ENCODE measurements at places on chromosomes 4 and X.

- no peak for DNase-seq
Measured at GRCh38 chrX:35809781-35810180, 11.6 kb downstream of the MAGEB16 start.

- DNase-seq = no peak
Measured at GRCh38 chr4:80011636-80012236, 61.3 kb downstream of the ANTXR2 start.

DNA sequence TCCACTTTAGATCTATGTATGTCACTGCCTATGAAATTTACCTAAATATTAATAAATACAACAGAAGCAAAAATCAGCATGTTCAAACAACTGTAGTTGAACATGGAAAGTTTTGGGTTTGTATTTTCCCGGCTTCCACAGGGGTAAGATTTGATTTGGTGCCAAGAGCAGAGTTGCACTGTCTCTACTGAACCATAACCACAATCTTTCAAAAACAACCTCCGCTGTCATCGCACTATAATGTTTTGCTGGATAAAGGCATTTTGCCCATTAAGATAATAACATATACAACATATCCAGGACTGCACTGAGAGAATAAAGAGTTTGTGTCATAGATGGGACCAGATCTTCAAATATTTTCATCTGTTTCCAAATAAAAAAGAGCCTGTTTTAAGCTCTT lies 94.9 kb downstream of the TENM3 start:
- no peak for DNase-seq

DNA sequence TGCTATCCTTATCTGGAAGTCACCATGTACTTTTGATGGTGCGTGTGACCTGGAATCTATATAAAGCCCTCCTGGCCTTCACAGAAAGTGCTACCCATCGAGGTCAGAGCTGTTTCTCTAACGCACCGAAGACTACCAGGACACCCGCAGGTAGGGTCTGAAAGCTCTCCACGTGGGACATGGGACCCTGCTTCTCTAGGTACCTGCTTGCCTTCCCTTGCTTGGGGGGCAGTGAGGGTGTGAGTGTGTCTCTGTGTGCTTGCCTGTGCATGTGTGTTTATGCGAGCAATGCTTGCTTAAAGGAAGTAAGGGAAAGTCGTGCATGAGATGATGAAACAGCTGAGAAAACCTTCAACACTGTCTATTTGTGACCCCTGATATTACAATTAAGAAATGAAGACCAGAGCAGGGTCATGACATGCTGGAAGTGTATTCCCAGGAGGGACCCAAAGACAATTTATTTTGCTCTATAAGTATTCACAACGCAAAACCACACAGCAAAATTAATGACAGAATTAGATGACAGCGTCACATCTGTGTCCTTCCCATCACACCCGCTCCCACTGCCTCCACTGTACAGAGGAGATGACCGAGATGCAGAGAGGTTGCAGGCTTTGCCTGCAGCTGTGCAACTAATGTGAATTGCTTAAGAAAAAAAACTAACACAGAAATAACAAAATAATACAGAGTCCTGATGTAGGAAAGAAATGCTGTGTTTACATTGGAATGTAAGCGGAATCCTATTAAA lies 76.4 kb upstream of the HELT start:
- DNase-seq = no peak

- no peak for DNase-seq
Measured at GRCh38 chr4:27094783-27095182, 234.1 kb downstream of the STIM2 start.

DNA sequence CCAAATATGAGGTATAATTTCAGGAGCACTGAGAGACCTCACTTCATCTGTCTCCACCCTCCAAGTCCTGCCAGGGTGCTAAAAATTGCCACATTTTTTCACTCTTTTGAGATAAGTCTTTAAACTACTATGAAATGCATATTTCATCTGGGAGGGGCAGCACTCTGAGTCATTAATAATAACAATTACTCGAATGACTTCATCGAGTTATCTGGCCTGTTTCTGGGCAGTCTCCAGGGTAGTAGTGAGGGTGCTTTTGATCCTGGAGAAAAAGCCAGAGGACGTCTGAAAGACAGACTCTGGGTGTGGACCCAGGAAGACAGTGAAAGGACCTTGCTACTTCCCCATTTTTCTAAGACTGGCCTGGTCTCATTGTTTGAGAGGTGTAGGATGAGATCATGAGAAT lies 42.3 kb upstream of the SRD5A3 start:
- no peak for DNase-seq

DNA sequence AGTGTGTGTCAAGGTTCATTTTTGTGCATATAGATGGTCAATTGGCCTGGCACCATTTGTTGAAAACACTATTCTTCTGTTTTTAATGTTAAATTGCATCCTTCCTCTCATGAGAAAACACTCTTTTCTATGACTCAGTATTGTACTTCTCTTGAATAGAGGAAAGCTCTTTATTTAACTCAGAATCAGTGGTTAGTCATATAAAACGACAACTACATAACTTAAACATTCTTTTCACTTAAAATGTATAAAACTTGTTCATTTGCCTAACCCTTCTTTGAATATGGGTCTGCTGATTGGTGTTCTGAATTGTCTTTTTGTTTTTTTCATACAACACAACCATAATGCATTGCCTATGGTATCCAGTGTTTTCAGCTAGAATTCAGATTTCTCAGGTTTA lies 17.2 kb upstream of the MRPL1 start:
- DNase-seq = no peak

DNA sequence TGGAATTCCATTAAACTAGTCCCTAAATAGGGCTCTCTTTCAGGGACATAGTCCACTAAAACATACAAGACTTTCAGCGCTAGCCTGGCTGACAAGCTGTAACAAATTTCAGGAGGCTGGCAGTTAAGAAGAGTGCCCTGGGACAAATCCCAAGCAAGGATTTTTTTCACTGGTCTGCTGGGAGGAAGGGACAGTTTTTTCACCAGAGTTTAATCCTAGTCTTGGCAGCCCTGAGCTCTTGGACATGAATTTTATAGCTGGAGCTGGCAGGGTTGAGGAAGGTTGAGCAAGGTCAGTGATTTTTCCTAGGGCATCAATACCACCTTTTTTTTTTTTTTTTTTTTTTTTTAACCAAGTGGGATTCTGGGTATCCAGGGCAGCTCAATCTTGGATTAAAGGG lies 184.4 kb downstream of the SH2D1A start:
- no peak for DNase-seq

DNA sequence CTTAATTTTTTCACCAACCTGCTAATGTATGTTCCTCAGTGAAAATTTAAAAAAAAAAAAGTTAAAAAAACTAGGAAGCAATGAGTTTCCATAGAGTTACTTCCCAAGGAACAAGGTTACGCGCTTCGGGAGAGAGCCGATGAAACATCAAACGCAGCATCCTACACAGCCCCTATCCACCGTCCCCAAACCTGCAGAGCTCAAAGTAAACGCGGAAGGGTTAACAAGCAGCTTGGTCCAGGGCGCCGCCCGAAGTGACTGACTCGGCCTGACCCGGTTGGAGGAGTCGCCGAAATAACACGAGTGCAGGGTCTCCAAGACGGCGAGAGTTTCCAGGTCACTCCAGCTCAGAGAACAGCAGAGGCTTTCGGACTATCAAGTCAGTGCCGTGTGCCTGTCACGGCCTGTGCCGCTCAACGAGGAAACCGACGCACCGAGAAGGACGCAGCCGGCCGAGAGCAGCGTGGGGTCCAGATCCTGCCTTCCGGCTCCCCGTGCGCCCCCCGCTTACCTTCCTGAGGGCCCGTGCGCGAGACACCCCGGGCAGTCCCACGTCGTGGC lies 512 bp downstream of the NOP14 start:
- DNase-seq = no peak

DNA sequence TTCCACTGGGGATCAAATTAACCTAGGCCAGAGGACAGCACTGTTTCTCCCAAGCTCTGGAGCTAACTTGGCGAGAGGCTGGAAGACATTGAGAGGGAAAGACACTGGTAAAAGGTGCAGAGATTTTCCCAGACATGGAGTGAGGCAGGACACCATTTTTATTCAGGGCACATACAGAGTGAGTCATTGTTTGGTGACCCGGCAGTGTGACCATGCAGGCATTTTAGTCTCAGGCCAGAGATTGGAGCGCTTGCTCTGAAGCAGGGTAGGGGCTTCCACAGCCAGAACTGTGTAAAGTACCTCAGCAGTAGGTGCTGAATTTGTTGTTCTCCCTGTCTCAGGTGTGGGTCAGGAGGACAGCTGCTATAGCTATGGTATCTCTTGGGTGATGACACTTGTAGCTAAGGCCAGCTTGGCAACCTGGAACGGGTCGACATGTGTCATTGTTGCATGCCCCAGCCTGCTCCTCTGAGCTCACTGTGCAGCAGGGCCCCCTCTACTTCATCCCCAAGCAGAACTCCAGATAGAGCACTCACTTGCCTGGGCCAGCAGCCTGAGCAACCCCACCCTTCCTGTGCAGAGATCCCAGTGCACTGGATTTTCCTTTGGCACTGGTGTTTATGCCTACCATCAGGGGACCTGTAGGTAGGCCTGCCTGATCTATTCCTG lies 79.8 kb upstream of the ATP8A1 start:
- no peak for DNase-seq

- no peak for DNase-seq
Measured at GRCh38 chr4:80361329-80361900, 25.9 kb downstream of the CFAP299 start.

DNA sequence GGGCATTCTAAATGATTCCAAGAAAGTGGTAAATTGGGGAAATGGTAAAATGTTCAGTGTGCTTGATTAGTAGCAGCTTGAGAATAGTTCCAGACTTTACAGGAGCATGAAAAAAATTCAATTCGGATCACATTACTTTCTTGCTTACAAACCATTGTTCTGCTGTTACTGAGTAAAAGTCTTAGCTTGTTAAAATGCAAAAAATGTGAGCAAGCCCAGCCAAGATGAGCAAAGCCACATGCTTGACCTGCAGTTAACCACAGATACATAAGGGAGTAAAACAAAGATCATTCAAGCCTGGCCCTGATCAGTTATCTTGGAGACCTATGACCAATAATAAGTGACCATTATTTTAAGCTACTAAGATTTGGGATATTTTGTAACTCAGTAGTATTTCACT lies 562.9 kb upstream of the MAGEB2 start:
- no peak for DNase-seq

DNA sequence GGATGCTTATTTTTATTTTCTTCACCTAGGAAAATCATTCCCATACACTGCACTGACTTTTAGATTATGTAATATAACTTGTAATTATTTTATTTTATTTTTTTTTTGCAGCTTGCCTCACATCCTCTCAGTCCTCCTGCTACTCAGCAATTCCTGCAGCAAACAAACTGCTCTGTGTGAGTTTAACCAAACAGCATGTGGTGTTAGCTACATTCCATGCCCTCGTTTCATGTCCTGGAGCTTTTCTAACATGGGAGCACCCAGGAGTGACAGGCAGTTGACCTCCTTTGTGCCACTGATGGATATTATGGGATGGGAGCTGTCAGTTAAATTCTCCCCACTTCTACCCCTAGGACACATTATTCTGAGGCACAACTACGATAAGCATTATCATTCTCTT lies 24.8 kb downstream of the CXCL1 start:
- no peak for DNase-seq

GRCh38 chr4:39255266-39255665 lies 72.9 kb downstream of the WDR19 start:
- no peak for DNase-seq

GRCh38 chrX:39953879-39954278 lies 143.9 kb downstream of the BCOR start:
- peak; percentile 36 for DNase-seq

GRCh38 chrX:150293311-150294013 lies 69.7 kb upstream of the MAMLD1 start:
- DNase-seq = no peak

DNA sequence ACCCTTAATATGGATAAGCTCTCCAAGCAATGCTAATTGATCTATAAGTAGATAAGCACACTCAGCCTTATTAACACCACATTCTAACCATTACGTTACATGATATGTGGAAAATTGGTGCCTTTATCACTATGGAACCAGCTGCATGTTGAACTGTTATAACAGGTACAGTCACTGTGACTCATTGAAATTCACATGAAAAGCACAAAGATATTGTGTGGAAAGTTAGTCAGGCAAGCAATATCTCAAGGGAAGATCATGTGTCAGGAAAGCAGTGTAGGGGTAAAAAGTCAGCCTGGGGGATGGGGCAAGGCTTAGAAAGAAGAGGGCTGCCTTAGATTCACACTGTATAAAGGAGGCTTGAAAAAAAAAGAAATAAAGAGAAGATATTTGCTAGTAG lies 313.7 kb upstream of the SMIM31 start:
- no peak for DNase-seq

DNA sequence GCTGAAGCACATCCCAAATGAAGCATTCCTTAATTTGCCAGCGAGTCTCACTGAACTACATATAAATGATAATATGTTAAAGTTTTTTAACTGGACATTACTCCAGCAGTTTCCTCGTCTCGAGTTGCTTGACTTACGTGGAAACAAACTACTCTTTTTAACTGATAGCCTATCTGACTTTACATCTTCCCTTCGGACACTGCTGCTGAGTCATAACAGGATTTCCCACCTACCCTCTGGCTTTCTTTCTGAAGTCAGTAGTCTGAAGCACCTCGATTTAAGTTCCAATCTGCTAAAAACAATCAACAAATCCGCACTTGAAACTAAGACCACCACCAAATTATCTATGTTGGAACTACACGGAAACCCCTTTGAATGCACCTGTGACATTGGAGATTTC lies 14.6 kb downstream of the TLR8 start:
- DNase-seq = no peak

- no peak for DNase-seq
Measured at GRCh38 chr4:15325987-15326386, 101.8 kb upstream of the C1QTNF7 start.

- no peak for DNase-seq
Measured at GRCh38 chr4:133137571-133137970, 11.5 kb upstream of the PCDH10 start.

DNA sequence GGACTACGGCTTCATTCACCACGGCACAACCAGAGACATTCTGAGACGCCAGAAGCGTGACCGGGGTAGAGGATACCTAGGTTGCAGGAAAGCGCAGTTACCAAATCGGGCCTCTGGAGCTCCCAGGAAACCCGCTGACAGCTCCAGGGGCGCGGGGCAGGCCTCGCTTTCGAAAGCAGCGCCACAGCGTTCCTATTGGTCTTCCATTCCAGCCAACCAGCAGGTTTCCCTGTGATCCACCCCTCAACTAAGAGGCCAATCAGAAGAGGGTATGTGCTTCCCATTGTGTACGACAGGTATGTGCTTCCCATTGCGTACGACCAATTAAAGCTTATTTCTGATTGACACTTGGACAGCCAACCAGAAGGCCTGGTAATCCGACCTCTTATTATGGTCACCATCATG lies 14.9 kb downstream of the SNX12 start:
- no peak for DNase-seq

DNA sequence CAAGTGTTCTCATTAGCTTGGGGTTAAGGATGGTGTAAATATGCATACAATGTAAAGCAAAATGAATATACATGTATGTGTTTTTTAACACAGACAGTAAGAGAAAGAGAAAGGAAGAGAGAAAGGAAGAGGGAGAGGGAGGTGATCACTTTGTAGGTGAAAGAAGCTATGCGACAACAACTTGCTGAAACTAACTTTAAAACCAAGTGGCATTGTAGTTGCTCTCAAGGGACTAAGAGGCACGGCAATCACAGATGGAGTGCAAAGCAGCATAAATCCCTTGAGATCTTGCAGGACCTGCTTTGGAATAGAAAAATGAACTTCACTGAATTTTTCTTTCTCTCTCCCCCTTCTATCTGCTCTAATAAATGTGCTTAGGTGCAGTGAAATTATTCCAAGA lies 1665.0 kb upstream of the TENM3 start:
- no peak for DNase-seq

Measured in SHP77 (cell line).